ENCODE measurements at places on chromosomes 12 and 14.

DNA sequence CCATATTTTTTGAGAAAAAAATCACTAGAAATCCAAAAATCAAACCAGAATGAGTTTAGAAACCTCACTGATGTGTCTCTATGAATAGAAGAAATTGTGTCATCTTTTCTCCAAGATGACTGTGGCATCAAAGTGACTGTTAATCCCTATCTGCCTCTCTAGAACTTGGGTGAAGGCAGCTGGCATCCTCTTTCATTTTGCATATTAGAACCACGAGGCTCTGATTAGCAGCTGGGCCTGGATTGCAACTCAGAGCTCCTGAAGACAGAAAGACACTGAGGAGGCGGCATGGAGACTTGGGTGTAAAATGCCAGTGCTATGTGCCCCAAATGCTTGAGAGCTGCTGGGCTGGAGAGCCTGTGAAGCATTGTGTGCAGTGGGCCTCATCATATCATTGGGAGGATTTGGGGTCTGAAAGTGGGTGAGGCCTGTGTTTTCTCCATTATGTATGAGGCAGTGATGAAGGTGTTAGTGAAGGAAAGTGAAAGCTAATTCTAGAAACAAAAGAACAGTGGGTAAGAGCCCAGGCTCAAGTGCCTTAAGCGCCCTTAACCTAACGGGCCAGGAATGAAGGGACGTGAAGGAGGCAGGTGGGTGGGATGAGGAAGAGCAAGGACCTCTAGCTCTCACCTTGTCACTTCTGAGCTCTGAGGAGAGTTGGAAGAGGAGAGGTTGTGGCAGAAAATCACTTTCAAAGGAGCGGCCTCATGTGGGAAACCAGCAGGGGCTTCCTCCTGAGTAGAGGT lies 26.2 kb downstream of the NKX2-8 start:
- DNase-seq = no peak

DNA sequence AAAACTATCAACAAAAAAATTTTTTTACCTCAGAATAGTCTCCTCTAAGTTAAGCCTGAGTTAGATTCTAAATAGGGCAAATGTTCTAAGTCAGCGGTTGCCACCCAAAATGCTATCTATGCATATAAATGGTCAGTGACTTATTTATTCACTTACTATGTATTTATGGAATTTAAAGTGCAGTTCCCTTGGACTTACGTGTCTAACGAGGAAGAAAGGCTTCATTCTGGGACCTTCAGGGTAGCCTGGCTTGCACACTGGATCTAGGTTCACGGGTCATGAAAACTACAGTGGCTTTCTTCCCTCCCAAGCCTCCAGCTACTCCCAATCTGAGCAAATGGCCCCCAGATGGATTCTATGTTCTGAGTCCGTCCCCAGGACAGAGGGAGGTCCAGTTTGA lies 77.1 kb downstream of the ARF6 start:
- no peak for DNase-seq

DNA sequence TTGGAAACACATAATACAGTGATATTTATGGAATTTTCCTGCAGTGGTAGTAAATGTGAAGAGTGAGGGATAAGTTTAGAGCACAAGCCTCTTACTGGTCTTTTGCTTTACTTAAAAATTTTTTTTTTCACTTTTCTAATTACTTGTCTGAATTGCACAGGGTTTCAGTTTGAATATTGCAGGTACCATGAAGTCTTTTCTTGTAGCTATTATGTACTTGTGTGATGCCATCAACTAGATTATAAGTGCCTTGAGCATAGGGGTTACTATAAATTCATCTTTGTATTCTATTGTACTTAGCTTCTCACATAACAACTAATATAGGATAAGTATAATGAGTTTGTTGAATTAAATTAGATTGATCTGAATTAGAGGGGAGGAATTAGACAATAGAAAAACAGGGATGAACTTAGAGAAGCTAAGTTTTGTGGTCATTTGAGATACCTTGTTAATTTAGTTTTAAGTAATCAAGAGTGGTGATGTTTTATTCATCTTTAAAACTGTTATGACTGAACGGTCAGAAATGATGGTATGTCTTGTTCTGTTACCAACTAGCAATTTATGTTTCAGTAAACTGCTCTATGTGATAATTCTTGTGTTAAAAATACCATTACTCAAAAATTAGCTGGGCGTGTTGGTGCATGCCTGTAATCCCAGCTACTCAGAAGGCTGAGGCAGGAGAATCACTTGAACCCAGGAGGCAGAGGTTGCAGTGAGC lies 42.1 kb downstream of the CCDC91 start:
- no peak for DNase-seq

DNA sequence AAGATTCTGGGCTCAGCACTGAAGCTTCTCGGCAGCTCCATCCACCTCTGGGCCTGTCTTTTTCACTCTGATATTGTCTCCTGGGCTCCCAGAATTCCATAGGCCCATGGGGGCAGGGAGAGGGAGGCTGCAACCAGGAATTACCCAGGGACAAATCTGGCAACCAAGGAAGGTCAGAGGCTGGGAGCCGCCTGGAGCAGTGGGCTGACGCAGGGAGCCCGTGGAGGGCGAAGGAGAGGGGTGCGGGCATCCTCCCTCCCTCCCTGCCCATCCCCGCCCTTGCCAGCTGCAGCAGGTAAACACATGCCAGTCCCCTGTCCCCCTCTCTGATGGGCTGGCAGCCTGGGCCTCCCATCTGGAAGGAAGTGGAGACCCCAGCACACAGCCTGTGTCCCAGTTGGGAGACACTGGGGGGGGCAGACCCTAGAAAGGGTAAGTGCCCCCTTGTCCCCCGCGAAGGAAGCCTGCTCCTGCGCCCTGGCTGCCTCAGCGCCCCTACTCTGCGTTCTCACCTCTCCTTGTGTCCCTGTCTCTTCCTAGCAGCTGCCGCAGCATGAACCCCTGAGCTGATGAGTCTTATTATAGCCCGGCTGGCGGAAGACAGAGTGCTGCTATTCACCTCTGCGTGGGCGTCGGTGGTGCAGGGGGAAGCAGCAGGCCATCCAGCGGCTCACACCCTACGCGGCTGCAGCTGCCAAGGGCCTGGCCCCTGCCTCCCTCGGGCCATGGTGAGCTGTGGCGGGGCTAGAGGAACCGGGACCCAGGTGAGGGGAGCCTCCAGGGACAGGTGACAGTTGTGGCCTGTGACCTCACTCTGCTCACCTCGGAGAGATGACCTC lies 6.7 kb downstream of the LRTM2 start:
- no peak for DNase-seq

DNA sequence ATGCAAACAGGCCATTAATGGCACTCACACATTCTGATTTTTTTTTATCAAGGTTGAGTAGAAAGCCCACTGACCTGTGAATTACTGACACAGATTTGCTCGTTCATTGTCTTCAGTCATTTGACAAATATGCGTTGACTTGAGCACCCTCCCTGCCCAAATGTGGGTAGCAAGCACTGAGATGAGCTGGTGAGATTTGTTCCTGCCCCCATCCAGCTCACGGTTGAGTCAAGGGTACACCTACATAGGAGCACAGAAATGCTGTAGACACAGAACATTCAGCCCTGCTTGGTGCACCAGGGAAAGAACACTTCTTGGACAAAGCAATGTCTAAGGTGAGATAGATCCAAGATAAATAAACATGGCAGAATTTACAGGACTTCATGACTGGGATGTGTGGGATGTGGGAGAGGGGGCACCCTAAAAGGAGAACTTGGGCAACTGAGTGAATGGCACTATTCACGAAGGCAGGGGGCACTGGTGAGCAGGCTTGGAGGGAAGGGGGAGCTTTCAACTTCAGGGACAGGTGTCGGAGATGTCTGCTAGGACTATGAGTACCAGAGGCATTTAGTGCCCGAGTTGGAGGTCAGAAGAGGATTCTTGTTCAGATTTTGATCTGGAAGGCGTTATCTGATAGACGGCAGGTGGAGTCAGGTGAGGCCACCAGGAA lies 213.4 kb downstream of the VRK1 start:
- no peak for DNase-seq

GRCh38 chr12:55777856-55778255 lies 34.9 kb downstream of the GDF11 start:
- no peak for DNase-seq

DNA sequence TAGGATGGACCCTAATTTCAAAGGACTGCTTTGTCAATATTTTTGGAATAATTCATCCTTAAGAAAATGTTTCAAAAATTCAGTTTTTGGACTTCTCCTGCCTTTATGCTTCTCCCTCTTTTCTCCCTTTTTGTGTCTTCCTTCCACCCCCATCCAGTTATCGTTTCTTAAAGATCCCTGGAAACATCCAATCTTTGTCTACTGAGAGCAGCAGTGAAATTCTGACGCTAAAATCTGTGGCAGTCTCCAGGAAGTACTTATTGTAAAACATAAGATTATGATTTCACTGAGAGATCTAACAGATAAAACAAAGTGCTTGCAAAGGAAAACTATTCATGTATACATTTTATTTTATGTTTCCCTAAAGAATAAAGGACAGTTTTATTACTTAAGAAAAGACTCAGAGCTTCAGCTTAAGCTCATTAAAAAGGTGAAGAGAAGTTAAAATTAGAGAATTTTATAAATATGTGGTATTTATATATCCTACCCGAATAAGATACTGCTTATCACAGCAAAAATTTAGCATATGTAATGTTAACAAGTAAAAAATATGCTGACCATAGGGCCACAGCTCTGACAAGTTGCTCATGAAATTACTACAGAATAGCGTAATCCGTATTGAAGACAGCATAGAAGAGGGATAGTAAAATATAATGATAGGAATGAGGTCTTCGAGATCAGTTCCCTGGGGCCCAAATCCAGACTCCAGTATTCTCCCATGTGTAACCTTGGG lies 6.9 kb downstream of the FRMD6 start:
- DNase-seq = no peak

Measured in foreskin fibroblast (primary cell).